ENCODE measurements at places on chromosomes 3 and 15. TPM values are rescaled to one million over a fixed set of nuclear protein-coding genes. Genes with fewer than 3 reads are reported as not detected.

DNA sequence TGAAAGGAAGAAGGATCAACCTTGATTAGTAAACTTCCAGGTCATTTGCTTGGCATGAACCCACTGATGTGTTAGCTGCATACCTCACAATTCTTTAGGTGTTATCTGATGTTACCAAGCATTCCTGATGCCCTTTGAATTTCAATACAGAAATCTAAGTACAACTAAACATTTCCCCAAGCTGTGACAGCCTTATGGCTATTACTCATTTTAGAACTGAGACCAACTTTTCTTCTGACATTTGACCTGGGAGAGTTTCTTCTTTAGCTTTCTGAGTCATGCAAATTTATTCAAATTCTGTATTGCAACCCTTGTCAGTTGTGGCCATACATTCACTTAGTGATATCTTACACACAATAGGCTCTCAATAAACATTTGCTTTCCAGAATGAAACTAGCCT is 124.3 kb downstream of the TIGIT start:
- DNase-seq: no peak
- no peaks in the 10 kb centered on the region for H3K27me3 ChIP-seq

DNA sequence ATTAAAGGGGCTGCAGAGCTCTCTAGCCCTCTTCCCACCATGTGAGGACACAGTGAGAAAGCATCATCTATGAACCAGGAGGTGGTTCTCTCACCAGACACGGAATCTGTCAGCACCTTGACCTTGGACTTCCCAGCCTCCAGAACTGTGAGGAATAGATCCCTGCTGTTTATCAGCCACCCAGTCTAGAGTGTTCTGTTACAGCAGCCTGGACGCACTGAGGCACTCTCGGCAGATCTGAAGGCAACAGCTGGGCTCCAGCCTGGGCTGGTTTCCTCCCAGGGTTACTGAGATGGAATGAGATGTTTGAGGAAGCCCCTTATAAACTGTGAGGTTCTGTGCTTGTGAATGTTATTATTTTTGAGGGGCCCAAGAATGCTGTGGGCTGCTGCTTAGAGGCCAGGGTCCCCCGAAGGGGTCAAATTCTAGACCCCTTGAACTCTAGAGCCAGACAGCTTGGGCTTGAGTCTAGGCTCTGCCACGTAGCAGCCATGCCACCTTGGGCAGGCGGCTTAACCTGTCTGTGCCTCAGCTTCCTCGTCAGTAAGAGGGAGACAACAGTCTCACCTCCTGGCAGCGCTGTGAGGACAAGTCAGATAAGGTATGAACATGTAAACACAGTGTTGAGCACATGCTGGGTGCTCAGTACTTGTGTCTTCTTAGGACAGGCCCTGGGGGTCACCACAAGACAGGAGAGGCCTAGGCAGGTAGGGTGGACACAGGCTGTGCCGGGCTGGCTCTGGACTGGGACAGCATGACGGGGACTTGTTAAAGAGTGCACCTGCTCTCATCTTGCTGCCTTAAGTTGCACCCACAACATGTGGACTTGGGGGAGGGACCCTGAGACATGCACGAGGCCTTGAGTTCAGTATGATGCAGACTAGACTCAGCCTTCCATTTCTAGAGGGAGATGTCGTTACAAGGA is 49.2 kb downstream of the MGLL start:
- peaks cover 19% of the 10 kb centered on the region for H3K4me1 ChIP-seq
- H3K27ac ChIP-seq: no peak overlapping the region
- H3K36me3 ChIP-seq: peaks cover 6% of the 10 kb centered on the region
- H3K4me3 ChIP-seq: no peak overlapping the region

GRCh38 chr15:86623236-86623635 is 543.6 kb downstream of the AGBL1 start:
- no peak overlapping the region for H3K4me3 ChIP-seq
- peaks cover 25% of the 10 kb centered on the region for H3K4me1 ChIP-seq
- no peak overlapping the region for H3K27ac ChIP-seq

MYEF2 gene
- total RNA-seq: 25.8 TPM

DNA sequence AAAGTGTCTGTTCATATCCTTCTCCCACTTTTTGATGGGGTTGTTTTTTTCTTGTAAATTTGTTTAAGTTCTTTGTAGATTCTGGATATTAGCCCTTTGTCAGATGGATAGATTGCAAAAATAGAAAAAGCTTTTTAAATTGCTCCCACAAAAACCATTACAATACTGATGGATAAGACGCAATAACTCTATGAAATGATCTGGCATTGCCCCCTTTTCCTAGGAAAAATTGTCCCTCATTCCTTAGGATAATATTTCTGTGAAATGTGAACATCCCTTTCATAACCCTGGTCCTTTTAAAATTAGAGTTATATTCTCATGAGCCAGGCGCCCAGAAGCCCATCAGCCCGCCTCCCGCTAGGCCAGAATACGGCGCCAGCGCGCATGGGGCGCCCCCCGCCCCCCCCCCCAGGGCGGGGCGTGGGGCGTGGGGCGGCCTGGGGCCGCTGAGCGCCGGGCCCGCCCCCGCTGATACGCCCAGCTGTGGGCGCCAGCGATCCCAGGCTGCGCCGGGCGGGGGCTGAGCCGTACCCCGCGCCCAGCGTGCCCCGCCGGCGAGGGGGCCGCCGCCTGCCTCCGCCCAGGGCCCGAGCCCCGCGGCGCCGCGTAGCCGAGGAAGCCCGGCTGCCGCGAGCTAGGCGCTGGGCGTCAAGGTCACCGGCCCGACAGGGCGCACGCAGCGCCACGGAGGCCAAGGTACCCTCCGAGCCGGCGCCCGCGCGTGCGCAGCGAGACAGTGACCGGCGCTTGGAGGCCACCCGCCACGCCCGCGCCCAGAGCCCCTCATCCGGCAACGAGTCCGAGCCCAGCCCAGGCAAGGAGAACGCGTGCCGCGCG is 11.1 kb upstream of the ROPN1B start:
- H3K27me3 ChIP-seq: peaks cover 34% of the 10 kb centered on the region
- H3K4me1 ChIP-seq: no peaks in the 10 kb centered on the region
- no peak overlapping the region for H3K4me3 ChIP-seq
- no peak for DNase-seq

DNA sequence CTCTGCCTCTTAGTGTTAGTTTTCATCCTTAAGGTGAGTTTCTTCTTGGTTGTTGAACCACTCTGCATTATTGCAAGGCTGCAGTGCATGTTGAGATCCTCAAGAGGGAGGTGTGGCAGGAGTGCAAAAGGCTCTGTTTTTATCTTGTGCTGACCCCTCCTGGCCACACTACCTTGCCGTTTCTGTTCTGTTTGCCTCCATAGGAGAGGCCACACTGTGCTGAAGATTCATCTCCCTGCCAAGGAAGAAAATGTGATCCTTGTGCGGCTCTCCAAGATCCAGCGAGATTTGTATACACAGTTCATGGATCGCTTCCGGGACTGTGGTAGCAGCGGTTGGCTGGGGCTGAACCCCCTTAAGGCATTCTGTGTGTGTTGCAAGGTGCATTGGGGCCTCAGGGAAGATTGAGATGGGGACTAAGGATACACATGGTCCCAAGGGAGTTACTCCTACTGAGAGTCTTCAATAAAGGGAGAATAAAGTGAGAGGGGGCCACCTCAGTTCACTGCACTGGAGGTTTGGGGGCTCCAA is 33.0 kb upstream of the TEX264 start:
- no peaks in the 10 kb centered on the region for H3K27me3 ChIP-seq
- no peaks in the 10 kb centered on the region for H3K4me1 ChIP-seq
- peaks cover 27% of the 10 kb centered on the region for H3K36me3 ChIP-seq
- H3K27ac ChIP-seq: no peak overlapping the region
- DNase-seq: peak; percentile 59

DNA sequence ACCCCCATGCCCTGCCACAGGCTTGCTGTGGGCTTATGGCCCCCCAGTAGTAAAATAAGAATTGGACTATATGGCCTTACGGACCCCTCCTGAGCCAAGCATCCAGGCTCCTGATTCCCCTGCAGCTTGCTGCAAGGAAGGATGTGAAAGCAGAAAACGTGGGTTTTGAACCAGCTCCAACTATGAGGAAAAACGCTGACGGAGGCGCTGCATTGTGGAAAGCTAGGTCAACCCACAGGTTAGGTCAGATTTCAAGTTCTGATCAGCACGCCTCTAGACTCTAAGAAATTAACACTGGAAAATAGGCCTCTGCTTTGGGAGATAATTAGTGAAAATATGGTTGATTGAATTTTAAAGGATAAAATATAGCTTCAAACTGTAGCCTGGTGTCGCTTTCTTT is 195.4 kb upstream of the HES1 start:
- peaks cover 25% of the 10 kb centered on the region for H3K27me3 ChIP-seq
- no peaks in the 10 kb centered on the region for H3K36me3 ChIP-seq
- H3K4me3 ChIP-seq: no peak overlapping the region
- no peak overlapping the region for H3K27ac ChIP-seq

MB21D2 gene
- total RNA-seq: 7.0 TPM

DNA sequence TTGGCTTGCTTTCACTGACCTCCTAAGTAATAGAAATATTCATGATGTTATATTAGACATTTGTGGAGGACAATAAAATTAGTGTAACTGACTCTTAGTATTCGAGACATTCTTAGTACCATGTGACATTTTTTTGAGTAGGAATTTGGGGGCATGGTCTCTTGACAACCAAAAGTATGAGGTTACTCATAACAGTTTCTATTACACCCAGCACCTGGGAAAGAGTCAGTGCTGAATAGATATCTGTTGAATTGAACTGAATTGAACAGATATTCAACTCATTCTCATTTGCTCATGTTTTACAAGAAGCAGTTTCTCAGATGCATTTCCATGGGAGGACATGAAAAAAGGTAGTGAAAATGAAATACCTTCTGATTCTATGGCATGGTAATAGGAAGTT is 84.4 kb downstream of the CMSS1 start:
- peaks cover 5% of the 10 kb centered on the region for H3K4me1 ChIP-seq
- H3K27ac ChIP-seq: no peak overlapping the region
- H3K27me3 ChIP-seq: no peaks in the 10 kb centered on the region
- no peaks in the 10 kb centered on the region for H3K36me3 ChIP-seq
- H3K4me3 ChIP-seq: no peak overlapping the region

GRCh38 chr3:171404376-171404967 is 55.7 kb downstream of the TNIK start:
- no peak for DNase-seq
- H3K36me3 ChIP-seq: peaks cover 27% of the 10 kb centered on the region
- H3K27me3 ChIP-seq: no peaks in the 10 kb centered on the region
- H3K4me1 ChIP-seq: peaks cover 6% of the 10 kb centered on the region
- H3K27ac ChIP-seq: no peak overlapping the region
- H3K4me3 ChIP-seq: no peak overlapping the region

DNA sequence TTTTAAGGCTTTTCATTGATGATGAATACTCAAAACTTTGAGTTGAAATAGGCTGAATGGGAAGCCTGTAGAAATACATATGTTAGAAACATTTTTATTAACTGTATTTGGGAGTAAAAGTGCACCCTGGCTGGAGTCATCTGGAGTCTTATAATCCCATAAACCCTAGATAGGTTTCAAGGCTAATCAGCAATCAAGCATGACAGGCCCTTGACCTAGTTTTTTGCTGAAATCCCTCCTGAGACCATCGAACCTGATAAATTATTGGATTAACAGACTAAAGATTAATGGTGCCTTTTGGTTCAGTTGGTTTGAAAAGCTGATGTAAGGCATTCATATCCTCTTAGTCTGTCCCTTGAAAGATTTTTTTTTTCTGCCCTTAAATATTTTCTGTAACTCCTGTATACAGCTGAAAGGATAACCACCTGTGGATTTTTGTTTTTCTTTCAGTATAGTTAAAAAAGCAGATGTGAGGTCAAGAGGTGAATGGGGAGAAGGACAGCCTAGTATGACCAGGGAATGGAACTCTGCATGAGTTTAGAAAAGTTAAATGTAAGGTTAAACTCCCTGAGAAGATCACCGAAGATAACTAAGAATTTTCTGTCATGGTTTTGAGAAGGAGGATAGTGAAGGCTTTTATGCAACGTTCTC is 69.4 kb upstream of the STXBP5L start:
- peaks cover 2% of the 10 kb centered on the region for H3K27me3 ChIP-seq
- H3K27ac ChIP-seq: no peak overlapping the region
- no peak for DNase-seq
- no peaks in the 10 kb centered on the region for H3K4me1 ChIP-seq
- H3K4me3 ChIP-seq: no peak overlapping the region

- H3K27ac ChIP-seq: no peak overlapping the region
- no peaks in the 10 kb centered on the region for H3K36me3 ChIP-seq
- DNase-seq: no peak
- no peaks in the 10 kb centered on the region for H3K4me1 ChIP-seq
These were observed 121.6 kb upstream of the VEPH1 start for GRCh38 chr3:157624801-157625200.

DNA sequence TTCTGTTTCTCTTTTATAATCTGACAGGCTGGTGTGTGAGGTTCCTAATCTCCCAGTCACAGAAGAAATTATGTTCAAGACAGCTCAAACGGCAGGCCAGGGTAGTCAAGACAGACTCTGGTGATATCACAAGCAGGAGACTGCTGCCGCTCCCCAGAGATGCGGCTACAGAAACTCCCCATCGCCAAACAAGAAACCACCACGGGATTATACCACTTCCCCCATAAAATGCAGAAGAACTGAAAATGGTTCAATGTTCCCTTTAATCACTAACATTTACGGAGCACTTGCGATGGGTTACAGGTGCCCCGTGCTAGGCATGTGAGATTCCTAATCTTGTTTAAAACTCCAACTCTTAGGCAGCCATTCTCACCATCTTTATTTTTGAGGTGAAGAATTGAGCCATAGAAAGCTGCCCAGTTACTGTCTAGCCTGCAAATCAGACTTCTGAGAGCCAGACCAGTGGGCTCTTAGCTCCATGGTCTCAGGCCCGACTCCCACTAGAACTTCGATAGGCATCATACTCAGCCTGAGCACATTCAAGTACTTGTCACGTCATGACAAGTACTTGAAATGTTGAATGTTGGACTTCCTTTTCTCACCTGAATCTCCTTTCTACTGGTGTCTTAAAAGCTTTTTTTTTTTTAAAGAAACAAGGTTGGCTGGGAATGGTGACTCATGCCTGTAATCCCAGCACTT is 58.4 kb downstream of the TBC1D2B start:
- H3K4me3 ChIP-seq: peak overlapping the region; percentile 21
- no peaks in the 10 kb centered on the region for H3K27me3 ChIP-seq
- peak; percentile 67 for DNase-seq
- H3K4me1 ChIP-seq: peaks cover 26% of the 10 kb centered on the region
- peaks cover 63% of the 10 kb centered on the region for H3K36me3 ChIP-seq

JAGN1 gene
- 44.0 TPM for total RNA-seq

- H3K27me3 ChIP-seq: no peaks in the 10 kb centered on the region
- H3K4me1 ChIP-seq: no peaks in the 10 kb centered on the region
- DNase-seq: no peak
These were observed 108.3 kb upstream of the FRMD4B start for GRCh38 chr3:69494185-69494584.

DNA sequence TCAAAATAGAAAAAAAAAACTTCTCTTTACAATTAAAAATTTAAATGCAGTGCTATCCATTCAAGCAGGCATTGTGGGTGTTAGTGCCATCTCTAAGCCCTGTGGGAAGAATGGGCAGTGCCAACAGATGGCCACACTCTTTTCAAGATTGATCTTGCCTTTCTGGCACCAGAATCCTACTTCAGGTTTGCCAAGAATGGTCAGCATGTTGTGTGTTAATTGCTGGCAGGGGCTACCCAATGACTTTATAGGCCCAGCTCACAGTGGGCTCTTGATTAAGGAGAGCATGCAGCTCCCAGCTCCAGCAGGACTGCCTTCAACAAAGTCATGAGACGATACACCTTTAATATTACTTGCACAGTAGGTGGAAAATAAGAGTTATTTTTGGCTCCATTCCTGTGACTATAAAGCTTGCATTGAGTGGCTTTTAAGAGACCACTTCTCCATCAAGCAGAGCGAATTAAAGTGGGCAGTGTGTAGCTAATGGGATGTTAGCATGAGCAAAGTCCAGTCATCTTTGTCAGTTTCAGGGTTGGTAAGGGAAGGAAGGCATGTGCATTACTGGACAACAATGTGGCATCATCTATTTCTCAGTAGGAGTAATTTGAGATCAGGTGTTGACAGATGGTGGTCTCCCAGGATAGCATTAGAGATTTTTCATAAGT is 476.8 kb downstream of the C3orf38 start:
- no peak overlapping the region for H3K4me3 ChIP-seq
- no peak overlapping the region for H3K27ac ChIP-seq
- H3K4me1 ChIP-seq: no peaks in the 10 kb centered on the region
- no peak for DNase-seq

All from activated CD8-positive, alpha-beta memory T cell treated with anti-CD3 and anti-CD28 coated beads, Interleukin-2, amount 10 ng/mL, durations not matched to agents 7 days and 5 days (primary cell).